ENCODE measurements at places on chromosomes 13 and 19.
A peak's percentile ranks its signal among the peaks of the same experiment; 100 is the strongest.

- peak; percentile 28 for DNase-seq
Observed at GRCh38 chr19:5891938-5892771, 11.4 kb downstream of the NDUFA11 start.

GRCh38 chr13:50675651-50676050 is 167.8 kb downstream of the DLEU7 start:
- DNase-seq = no peak

DNA sequence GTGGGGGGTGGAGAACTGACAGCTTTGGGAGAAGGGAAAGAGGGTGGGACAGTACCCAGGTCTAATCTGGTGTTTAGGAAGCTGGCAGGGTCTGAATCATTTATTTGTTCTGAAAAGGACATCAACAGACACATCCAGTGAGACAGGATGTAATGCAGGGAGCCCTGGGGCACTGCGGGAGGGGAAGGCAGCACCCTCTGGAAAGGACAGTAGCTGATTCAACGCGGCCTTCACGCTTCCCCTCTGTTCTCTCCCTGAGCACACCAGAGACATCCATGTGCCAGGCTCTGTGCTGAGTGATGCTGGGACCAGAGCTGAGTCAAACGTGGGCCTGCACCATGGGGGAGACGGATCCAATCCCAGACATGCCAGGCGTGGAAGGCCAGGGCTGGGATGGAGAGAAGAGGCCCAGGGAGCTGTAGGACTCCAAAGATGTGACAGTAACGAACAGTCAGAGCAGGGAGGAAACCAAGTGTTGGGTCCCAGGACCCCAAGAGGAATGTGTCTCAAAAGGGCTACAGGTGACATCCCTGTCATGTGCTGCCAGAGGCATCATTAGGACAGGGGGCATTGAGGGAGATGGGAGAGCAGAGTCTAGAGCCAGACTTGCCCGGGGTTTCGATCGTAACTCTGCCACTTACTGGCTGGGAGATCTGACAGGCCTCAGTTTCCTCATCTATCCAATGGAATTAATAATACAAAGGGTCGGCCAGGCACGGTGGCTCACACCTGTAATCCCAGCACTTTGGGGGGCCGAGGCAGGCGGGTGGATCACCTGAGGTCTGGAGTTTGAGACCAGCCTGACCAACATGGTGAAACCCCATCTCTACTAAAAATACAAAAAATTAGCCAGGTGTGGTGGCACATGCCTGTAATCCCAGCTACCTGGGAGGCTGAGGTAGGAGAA is 1.7 kb downstream of the ETFB start:
- no peak for DNase-seq

- DNase-seq = no peak
Observed at GRCh38 chr19:55197528-55197927, 11.8 kb downstream of the PTPRH start.

GRCh38 chr13:46844431-46844830 is 47.5 kb upstream of the ESD start:
- no peak for DNase-seq

- no peak for DNase-seq
Observed at GRCh38 chr19:1261798-1262622, 7.1 kb upstream of the CIRBP start.

DNA sequence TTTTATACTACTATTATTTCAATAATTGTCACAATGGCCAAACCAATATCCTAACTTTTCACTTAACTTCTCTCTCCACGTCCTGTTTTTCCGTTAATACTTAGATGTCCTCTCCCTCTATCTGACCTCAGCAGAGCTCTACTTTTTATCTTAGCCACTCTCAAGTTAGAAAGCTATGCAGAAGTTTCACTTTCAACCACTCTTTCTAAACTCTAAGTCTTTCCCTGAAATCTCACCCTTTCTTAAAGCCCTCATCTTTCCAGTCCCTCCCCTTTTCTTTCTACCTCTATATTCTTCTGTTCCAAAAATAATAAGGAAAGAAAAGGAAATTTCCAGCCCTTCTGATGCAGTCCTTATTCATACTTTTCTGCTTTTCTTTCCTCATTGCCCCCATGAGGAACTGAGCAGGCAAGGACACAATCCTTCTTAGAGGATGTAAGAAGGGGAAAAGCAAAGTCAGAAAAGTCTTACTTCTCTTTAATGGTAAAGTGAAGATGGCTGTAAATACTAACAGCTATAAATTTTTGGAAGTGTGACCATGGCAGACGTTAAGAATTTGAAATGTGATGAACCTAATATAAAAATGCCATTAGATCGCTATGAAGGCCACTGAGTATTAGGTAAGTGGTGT is 23.0 kb downstream of the FAM216B start:
- DNase-seq = no peak

DNA sequence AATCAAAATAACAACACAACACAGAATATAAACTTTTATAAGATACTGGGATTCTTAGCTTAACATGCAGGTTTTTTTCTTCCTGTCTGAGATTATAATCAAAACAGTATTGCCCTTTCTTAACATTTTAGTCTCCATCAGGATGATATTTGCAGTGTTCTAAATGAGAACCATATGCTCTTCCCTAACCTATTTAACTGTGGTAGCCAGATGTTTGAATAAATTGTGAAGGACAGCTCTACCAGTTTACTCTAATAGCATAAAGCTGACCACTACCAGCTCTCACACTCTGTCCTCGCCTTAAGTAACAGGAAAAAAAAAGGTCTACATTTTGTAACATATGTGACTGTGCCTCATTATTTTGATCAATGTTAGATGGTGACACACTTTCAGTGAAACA is 618.7 kb upstream of the SGCG start:
- DNase-seq = no peak

GRCh38 chr19:2494447-2495129 is 18.7 kb downstream of the GADD45B start:
- DNase-seq = peak; percentile 80

DNA sequence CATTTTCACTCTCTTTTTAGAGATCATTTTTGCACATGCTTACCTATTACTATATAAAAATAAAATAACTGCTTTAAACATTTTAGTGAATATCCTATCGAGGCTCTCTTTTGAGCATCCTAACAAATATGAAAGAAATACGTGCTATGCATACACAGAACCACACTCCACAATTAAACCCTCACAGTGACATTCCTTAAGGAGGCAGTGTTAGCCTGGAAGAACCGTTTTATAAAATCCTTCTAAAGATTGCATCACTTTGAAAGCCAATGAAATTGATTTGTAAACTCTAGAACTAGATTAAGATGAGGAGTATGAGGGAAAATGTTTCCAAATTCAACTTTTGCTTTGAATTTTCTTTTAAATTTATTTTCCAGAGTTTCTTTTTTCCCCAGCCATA is 11.1 kb upstream of the ENOX1 start:
- no peak for DNase-seq

GRCh38 chr19:6268382-6268771 is 11.4 kb downstream of the MLLT1 start:
- DNase-seq = no peak

GRCh38 chr19:18308948-18309325 is 13.9 kb downstream of the LSM4 start:
- no peak for DNase-seq

DNA sequence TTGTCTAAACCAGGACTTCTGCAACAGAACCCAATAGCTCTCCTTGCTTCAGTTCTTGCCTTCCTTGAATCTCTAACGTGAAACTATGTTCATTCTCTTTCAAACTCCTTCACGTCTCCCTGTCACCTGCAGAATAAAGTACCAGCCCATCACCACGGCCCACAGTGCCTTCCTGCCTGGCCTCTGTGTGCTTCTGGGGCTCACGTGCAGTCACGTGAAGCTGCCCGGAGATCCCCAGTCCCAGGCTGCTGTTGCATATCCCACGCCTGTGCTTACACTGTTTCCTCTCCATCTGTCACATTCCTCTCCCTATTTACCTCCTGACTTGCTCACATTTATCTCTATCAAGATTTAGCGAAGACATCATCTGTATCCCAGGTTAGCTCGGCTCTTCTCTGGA is 102.8 kb downstream of the STARD13 start:
- DNase-seq = no peak
